ENCODE measurements at places on chromosomes 5 and 9.

GRCh38 chr9:92760070-92760469 lies 4.6 kb downstream of the BICD2 start:
- peak; percentile 94 for DNase-seq

- no peak for DNase-seq
Observed at GRCh38 chr5:123286891-123287290, 136.3 kb downstream of the CEP120 start.

DNA sequence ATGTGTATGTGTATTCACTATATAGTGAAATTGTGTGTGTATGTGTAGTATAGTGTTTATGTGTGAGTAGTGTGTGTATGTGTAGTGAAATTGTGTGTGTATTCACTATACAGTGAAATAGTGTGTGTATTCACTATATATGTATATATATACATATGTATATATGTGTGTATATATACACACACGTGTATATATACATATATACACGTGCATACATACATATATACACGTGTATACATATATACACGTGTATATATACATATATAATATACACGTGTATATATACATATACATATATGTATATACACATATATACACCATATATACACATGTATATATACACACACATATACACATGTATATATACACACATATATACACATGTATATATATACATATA lies 403.6 kb upstream of the TUSC1 start:
- no peak for DNase-seq

- no peak for DNase-seq
Observed at GRCh38 chr5:144950996-144951395, 780.3 kb downstream of the KCTD16 start.

- DNase-seq, result no peak
Observed at GRCh38 chr5:92332039-92332438, 948.9 kb upstream of the ARRDC3 start.

DNA sequence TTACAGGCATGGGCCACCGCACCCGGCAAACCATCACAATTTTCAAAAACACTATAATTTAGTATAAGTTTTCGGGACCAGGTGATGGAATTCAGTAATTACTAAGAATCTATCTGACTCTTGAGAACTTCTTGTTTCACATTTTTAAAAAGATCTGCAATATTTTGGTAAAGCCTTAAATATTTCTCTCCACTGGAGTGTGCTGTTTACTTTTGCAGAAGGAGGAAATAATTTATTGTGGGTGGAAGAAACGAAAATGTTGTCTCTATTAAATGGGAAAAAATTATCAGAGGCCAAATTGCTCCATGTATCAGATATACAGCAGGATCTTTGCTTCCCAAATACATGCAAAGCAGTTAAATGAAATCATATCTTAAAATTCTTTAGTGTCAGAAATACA lies 566.8 kb upstream of the CYLC2 start:
- no peak for DNase-seq

- DNase-seq, result no peak
Observed at GRCh38 chr9:7176561-7176960, 418.8 kb downstream of the KDM4C start.

GRCh38 chr5:66417781-66418180 lies 178.4 kb upstream of the MAST4 start:
- peak; percentile 68 for DNase-seq

DNA sequence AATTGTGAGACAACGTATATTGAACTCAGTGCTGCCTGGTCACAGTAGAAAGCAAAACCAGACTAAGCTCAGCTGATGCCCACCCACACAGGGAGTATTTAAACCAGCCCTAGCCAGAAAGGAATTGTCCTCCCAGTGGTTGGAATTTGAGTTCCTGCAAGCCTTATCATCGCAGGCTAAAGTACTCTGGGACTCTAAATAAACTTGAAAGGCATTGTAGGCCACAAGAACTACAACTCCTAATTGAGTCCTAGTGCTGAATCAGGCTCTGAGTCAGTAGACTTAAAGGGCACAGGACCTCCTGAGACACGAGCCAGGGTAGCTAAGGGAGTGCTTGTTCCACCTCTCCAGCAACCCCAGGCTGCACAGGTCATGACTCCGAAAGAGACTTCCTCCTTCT lies 171.4 kb downstream of the MCTP1 start:
- no peak for DNase-seq

GRCh38 chr9:13971415-13971814 lies 342.5 kb downstream of the NFIB start:
- DNase-seq, result no peak

DNA sequence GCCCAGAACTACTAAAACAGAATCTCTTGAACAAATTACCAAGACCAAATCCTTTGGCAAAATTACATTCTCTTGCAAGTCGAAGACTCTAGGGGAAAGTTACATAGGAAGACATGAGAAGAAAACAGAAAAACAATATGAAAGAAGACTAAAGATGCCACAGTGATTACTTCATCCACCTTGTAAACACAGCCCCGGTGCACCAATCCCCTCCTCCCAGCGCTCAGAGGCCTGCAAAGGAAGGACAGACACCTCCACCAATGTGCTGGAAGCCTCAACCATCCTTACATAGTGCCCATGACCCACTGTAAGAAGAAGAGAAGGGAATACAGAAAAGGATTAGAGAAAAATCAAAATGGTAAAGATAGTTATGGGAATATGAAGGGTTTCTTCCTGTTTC lies 218.5 kb downstream of the SPOCK1 start:
- DNase-seq, result no peak

DNA sequence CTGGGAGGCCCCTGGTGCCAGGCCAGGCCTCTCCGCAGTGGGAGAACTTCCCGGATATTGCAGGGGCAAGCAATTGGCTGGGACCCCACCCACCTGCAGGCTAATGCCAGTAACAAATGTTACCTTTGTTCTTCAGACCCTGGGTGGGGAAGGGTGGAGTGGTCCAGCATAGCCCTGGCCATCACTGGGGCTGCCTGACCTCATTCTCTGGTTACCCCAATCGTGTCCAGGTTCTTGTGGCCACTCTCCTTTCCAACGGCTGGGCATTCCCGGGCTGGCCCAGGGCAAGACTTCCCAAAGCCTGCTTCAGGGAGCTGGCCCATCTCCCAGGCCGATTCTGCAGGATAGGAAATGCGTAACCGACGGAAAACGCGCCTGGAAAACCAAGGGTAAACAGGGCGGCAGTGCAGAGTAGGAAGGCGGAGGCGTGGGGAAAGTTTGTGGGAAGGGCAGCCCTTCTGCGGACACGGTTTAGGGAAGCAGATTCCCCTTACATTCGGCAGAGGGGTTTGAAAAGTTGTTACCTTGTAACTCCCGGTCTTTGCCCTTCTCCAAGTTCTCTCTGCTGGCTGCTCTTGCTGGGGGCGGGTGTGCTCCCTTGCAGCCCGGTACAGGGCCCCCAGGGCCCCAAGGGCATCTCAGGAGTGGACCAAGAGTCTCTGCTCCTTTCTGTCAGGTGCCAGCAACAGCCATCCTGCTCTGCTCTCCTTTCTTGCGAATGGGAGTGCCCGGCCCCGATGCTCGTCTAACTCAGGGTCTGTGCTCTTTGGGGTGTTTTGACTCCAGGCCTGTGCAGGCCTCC lies 3.5 kb downstream of the NRARP start:
- DNase-seq, result no peak

- no peak for DNase-seq
Observed at GRCh38 chr9:22129133-22129532, 120.0 kb upstream of the CDKN2B start.

- no peak for DNase-seq
Observed at GRCh38 chr5:1820381-1820780, 19.2 kb downstream of the NDUFS6 start.

- DNase-seq, result no peak
Observed at GRCh38 chr5:66454186-66455078, 141.8 kb upstream of the MAST4 start.

DNA sequence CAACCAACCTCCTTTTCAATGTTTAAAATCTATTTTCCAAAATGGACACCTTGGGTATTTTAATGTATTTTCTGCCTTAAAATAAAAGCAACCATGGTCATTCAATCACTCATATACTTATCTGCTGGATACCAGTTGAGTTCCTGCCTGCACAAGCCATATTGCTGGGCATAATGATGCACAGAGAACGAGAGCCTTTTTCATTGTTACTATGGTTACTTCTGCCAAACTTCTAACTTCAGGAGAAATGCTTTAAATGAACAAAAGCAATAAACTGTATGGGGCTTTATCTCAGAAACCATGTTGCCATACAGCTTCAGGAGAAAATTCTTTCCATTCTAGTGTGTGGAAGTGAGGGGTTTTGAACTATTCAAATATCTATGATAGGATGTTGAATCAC lies 269.5 kb downstream of the GABRB2 start:
- no peak for DNase-seq

- DNase-seq, result no peak
Observed at GRCh38 chr5:89015409-89015808, 132.4 kb upstream of the MEF2C start.

GRCh38 chr5:59790776-59791475 lies 102.6 kb downstream of the PDE4D start:
- DNase-seq, result no peak

DNA sequence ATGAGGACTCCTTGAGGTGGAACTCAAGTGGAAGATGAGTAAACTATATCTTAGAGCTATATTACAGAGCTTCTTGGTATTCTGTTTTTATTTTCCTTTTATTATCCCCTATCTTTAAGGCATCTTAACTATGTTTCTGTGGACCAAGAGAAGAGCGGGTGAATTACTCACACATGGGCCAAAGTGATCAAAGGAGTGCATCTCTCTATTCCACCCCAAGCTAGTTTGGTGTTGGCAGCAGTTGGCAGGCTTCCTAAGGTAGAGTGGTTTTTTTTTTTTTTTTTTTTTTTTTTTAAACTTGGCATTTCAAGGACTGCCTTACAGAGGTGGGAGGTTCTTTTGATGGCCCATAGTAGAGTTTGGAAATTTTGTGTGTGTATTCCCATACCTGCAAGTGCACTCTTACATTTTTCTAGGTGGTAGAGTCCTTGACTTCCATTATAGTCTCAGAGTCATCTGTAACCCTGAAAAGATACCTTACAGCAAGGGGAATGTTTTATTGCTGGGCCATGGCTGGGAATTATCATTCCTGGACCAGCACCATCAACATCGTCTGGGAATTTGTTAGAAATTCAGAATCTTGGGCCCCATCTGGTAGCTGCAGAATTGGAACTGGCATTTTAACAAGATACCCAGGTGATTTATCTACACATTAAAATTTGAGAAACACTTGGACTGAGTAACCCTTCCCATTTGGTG lies 51.0 kb downstream of the ARHGAP26 start:
- DNase-seq, result no peak

DNA sequence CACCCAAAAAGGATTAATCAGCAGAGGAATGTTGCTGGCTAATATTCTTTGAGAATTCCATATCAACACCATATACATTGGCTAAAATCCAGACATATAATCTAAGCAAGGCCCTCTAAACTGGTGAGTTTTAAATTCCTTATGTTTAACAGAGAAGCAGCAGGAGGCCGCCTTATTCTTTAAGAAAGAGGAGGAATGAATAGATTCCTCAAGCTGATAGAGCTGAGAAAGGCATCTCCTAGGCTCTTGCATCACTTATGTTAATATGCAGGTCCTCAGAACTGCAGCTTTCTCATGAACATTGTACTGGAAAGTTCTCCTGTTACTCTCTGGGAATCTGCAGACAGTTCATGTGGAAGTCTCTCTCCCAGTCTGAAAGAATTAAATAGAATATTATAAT lies 20.1 kb upstream of the SMARCA2 start:
- no peak for DNase-seq

DNA sequence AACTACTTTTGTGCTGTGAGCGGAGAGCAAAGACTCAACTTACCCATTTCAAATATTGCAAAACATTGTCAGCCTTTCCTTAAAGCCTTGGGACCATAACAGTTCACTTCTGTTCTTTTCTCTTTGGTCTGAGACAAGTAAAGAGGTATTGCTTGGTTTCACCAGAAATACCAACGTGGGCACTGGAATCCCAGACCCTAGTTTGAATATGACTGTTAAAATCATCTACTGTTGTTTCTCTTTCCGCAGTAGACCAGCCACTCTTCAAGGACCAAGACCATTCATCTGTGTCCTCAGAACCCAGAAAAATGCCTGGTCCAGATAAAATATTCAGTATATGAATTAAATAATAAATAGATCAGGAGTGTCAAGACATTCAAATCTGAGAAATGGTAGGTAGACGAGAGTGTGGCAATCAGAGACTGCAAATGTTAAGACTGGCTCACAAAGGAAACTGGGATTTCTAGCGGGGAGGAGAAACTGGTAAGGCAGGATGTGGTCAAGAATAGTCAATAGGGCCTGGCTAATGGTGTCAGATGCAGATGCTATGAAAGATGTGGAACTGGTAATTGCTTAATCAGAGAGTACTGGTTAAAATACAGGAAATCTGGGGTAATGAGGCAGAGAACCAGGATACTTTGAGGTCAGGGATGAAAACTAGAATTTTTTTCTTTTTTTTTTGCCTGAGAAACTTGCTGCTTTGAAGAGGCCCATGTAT lies 82.1 kb upstream of the IL33 start:
- DNase-seq, result no peak

DNA sequence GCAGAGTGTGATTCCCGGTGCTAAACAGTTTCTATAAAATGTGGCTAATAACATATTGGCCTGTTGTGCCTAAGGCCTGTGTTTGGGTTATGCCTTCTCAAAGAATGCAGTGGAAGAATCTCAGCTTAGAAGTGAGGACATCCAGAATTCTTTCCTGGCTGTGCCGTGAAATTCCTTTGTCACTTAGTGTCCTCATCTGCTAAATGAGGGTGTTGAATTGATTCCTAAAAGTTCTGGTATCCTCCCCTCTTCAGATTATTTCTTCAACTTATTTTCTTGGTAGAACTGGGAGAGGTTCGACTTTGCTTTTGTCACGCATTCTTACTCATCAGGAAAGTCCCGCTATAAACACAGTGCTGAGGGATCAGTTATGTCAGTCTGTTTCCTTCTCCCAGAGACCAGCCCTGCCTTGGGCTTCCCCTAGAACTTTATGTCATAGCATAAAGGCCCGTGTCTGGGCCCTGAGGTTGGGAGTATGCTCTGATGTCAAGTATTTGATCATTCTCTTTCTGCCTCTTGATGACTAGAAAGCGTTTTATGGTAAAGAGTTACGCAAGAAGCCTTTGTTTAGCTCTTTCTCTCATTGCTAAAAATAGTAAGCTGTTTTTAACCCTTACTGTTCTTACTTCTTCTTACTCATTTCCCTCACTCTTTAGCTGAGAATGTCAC lies 29.5 kb downstream of the MTAP start:
- DNase-seq, result no peak
